Endothelial cell (in vitro differentiated cells): ENCODE measurements at places on chromosomes 6 and 20.
A peak's percentile ranks its signal among the peaks of the same experiment; 100 is the strongest.

GRCh38 chr6:136464148-136464547 lies 86.1 kb downstream of the MAP7 start:
- no peak for DNase-seq

GRCh38 chr6:24323632-24324337 lies 34.1 kb downstream of the DCDC2 start:
- DNase-seq: no peak

- no peak for DNase-seq
These were observed 106.5 kb downstream of the ATP9A start for GRCh38 chr20:51661609-51662178.

DNA sequence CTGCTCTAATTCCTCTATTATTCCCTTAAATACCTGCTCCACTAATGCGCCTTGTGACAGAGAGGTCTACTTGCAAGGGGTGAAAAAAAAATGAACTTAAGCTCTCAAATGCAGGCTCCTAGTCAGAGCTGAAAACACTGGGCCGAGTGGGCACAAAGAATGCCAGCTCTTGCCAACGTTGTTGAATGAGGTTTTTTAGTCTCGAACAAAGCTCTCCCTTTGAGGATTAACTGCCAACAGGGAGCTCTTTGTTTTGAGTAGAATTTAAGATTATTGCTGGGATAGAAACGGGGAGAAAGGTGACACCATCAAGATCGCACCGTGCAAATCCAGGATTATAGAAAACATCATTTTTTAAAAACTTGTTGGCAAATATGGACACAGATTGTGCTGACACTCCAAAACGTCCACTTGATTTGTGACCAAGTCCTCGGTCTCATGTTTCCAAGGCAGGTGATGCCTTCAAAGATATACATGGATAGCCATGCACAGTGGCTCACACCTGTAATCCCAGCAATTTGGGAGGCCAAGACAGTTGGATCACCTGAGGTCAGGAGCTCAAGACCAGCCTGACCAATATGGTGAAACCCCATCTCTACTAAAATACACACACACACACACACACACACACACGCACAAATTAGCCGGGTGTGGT lies 163.2 kb downstream of the BMP7 start:
- DNase-seq: no peak

DNA sequence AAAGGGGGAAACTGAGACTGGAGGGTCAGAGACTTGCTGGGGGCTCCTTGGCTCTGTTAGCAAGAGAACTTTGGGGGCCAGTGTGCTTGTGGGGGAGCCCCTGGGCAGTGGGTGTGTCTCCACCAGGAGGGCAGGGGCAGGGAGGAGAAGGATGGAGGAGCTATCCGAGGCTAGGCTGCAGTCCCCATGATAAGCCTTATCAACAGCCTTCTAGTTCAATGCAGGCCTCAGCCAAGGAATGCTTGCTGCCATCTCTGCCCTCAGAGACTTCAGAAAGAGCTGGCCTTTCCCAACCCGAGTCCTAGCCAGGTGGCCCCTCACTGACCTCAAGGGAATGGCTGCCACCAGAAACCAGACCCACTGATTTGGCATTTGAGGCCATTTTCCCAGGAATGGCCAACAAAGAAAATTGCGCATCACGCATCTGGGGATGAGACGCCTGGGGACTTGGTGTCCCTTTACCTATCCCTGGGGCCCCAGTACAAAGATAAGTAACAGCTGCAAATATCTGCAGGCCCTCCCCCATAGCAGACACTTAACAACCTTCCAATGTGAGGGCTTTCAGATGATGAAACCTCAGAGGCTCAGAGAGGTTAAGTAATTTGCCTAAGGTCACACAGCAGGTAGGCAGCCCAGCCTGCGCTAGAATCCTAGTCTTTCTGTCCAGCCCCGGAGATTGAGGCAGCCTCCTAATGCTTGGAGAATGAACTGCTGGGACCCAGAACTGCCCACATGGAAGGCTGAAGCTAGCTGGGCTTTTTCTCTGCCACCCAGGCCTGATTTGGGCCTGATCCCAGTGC lies 4.9 kb downstream of the TGM2 start:
- DNase-seq: no peak

DNA sequence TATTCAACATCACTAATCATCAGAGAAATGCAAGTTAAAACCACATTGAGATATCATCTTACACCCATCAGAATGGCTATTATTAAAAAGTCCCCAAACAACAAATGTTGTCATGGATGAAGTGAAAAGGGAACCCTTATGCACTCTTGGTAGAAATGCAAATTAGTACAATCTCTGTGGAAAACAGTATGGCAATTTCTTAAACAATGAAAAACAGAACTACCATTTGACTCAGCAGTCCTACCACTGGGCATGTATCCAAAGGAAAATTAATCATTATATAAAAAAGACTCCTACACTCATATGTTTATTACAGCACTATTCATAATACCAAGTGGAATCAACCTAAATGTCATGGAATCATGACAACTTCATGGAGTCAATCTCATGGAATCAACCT lies 611.3 kb upstream of the GJE1 start:
- DNase-seq: no peak

- no peak for DNase-seq
These were observed 7.7 kb downstream of the DLK2 start for GRCh38 chr6:43447604-43448003.

DNA sequence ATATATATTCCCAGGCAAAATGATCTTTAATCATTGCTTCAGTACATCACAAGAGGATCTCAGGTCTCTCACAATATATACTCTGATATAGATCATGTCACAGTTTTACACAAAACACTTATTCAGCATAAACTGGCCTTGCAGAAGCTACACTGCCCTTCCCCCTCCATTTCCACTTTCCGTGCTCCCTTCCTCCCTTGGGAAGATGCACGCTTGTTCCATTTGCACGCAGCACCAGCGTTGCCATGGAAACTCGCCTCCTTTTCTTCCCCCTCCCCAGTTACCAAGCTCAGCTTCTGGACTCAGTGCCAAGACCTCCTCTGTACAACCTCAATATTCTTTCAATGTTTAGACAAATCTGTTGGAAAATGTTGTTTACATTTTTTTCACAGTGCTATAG lies 154.6 kb downstream of the RFPL4B start:
- peak; percentile 38 for DNase-seq

DNA sequence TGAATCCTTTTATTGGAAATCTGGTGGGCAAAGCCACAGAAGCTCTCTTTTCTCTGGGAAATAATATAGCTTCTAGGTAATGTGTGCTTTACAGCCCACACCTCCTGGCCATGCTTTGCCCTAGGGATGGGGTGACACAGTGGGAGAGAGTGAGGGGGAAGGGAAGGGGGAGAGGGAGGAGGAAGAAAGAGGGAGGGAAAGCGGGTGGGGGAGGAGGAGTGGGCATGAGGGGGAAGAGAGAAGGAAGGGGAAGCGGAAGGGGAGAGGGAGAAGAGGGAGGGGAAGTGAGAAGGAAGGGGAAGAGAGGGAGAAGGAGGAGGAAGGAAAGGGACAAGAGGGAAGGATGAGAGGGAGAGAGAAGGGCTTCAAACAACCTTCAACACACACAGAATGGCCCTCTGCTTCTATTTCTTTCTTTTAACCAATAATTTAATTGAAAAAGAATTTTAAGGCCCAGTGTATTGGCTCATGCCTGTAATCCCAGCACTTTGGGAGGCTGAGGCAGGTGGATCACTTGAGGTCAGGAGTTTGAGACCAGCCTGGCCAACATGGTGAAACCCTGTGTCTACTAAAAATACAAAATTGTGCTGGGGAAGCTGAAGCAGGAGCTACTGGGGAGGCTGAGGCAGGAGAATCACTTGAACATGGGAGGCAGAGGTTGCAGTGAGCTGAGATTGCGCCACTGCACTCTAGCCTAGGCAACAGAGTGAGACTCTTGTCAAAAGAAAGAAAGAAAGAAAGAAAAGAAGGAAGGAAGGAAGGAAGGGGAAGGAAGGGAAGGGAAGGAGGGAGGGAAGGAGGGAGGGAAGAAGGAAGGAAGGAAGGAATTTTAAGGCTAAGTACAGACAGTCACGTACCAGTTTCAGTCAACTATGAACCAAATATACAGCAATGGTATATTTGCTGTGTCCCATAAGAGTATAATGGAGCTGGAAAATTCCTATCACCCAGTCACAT lies 75.2 kb downstream of the RSPH3 start:
- DNase-seq: no peak

- DNase-seq: no peak
These were observed 123.5 kb upstream of the CST7 start for GRCh38 chr20:24825591-24825990.

DNA sequence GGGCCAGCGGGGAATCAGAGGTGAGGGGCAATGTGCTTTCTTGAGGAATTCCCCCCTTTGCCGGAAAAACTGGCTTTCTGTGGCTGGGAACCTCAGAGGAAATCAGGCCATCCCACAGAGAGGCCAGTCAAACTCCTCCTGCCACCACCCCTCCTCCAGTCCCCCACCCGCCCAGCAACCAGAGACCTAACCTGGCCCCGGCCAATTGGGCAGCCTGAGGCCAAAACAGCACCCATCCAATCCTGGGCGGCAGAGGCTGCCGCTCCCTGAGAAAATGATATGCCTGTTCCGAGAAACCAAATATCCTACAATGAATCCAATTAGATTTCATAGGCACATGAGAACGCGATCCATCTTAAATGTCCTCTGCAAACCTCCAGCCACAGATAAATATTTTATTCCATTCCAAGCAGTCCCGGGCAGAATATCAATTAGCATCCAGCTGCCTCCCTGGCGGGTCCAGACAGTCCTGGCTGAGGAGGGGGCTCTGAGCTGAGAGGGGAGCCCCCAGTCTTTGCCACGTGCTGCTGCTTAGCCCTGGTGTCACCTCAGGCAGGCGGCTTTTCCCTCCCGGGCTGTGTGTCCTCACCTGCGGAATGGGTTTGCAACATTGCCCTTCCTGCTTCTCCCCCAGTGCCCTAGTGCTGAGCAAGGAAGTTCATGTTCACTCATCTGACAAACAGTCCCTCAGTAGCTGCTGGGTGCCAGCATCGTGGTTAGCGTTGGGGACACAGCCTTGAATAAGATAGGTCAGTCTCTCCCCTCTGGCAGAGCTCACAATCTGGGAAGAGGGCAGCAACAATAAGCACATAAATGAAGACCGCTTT lies 95.0 kb downstream of the DLGAP4 start:
- DNase-seq: no peak

DNA sequence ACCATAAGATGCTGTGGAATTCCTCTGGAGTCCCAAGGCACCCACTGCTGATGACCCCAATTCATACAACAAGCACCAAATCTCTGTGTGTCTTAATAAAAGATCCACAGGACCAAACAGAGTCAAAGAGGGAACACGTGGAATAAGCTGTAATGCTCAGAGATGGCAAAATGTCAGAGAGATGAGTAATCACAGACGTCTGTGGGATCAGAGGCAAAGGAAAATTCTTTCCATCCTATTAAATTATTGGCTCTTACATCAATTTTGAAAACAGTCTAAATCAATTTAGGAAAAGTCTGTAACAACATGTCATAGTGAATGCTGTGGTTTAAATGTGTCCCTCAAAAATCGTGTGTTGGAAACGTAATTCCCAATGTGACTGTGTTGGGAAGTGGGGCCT lies 17.5 kb upstream of the SAMD3 start:
- no peak for DNase-seq

GRCh38 chr6:34524499-34524898 lies 31.6 kb downstream of the SPDEF start:
- DNase-seq: no peak

- DNase-seq: peak; percentile 38
These were observed 71.4 kb upstream of the PBOV1 start for GRCh38 chr6:138289739-138290138.

- no peak for DNase-seq
These were observed 44.6 kb downstream of the WDR27 start for GRCh38 chr6:169657284-169657610.
